ENCODE measurements at places on chromosomes 3 and 15.

DNA sequence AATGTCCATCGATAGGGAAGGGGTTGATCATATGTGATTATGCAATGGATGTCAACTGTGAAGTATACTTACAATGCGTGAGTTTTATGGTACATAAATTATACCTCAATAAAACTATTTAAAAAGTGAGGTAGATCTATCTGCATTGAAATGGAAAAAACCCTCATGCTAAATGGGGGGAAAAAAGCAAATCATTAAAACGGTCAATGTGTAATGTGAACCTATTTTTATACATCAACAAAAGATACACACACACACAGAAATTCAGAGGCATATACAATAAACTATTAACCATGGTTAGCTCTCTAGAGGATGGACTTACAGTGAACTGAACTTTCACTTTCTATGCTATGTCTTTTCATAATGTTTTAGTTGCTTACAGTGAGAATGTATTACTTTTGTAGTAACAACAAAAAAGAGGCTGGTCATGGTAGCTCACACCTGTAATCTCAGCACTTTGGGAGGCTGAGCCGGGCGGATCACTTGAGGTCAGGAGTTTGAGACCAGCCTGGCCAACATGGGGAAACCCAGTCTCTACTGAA, 23.1 kb downstream of the STIMATE start:
- no peak for DNase-seq

DNA sequence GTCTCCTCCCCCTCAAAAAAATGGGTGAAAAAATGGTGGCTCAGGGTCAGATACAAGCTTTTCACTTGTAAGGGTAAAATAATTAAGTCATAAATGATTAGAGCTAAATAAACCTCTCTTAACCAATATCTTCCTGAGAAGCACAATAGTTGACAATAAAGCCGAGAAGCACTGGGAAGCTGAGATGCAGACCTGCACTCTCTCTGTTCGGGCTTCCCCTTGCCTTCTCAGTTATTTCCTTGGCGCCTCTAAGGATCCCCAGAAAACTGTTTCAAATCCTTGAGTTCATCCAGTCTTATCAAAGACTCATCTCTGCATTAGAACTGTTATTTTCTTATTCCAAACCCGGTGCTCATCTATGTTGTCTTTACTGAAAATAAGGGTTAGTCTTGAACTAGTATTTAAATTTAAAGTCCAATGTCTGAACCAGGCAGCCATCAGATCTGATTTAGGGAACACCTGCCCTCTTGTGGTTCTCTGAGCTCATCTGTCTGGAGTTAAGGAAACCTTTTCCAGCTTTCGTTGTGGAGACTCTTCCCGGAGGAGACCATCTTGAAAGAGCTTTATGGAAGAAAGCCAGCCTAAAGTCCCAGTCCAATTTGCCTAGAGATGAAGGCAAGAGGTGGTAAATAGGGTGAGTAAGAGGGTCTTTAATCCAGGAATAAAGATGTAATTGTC, 256.4 kb upstream of the MCTP2 start:
- DNase-seq: peak; percentile 17

GRCh38 chr3:70539908-70540307, 227.5 kb upstream of the MDFIC2 start:
- DNase-seq: peak; percentile 10

- DNase-seq: no peak
Measured at GRCh38 chr3:57298041-57298440, 5.6 kb upstream of the ASB14 start.

DNA sequence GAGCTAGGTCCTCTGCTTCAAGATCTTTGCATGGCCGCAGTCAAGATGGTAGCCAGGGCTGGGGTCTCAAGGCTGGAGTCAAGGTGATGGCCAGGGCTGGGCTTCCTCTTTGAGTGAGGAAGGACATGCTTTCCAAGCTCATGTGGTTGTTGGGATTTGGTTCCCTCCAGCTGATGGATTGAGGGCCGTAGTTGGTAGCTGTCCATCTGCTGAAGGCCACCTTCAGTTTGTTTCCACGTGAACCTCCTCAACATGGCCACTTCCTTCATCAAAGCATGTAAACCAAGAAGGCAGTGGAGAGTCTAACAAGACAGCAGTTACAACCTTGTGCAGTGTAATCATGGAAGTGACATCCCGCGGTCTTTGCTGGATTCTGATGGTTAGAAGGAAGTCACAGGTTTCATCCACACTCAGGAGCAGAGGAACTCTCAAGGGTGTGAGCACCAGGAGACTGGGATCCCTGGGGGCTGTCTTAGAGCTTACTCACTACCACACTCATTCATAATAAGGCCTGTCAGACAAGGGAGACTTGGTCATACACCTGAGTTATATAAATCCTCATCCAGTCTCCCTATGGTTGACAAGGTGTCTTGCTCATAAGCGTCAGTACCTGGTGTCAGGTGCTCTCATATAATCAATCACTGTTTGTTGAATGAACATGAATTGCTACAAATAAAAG, 42.1 kb downstream of the ABHD5 start:
- DNase-seq: no peak

- peak; percentile 53 for DNase-seq
Measured at GRCh38 chr3:144652573-144652972, 681.0 kb downstream of the DIPK2A start.

DNA sequence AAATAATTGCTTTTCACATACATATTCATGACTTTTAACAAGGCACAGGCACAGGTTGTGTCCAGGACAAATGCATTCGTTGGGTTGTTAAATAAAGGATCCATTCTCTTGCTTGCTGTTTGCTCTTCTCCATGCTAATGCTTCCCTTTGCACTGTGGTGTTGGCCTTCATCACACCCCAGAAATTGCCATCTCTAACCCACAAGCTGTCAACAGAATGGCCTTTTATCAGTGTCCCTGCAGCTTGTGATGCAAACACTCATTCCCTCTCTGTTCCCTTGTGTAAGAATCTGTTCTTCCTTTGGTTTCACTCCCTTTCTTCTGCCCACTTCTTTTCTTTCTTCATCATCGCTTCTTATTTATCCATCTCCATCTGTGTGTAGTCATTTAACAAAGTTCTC, 72.2 kb downstream of the SLC7A14 start:
- DNase-seq: no peak

- DNase-seq: no peak
Measured at GRCh38 chr3:107369791-107370190, 7.4 kb upstream of the CCDC54 start.

DNA sequence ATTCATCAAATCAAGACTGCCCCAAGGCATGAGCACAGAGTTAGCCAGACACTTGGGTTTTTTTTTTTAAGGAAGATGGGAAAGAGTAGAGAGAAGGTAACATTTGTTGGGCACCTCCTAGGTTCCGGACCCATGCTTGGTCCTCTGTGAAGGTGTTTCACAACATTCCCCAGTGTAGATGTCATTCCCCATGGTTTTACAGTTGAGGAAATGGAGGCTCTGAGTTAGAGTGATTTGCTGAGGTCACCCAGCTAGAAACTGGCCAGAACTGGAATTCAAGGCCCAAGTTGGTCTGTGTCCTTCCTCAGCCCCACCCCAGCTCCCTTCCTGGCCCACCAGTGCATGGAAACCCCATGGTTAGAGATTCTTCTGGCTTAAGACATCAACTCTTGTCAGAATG, 19.9 kb downstream of the WNT7A start:
- no peak for DNase-seq

DNA sequence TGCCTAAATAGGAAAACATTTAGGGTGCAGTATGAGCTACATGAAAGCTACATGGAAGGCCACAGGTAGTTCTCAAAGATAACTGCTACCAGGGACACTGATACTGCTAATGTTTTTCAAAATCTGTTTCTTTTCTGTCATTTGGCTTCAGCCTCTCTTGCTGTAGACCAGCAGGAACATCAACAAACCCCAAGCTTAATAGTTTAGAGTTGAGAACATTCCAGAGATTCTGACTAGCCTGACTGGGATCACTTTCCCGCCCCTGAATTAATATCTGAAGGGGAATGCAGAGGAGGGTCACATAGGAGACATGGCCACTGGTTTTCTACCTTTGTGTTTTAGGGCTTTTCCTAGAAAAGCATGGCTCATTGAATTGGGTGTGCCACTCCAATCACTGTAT, 16.9 kb upstream of the C3orf38 start:
- no peak for DNase-seq

- DNase-seq: no peak
Measured at GRCh38 chr3:11913316-11913715, 66.6 kb upstream of the TAMM41 start.

DNA sequence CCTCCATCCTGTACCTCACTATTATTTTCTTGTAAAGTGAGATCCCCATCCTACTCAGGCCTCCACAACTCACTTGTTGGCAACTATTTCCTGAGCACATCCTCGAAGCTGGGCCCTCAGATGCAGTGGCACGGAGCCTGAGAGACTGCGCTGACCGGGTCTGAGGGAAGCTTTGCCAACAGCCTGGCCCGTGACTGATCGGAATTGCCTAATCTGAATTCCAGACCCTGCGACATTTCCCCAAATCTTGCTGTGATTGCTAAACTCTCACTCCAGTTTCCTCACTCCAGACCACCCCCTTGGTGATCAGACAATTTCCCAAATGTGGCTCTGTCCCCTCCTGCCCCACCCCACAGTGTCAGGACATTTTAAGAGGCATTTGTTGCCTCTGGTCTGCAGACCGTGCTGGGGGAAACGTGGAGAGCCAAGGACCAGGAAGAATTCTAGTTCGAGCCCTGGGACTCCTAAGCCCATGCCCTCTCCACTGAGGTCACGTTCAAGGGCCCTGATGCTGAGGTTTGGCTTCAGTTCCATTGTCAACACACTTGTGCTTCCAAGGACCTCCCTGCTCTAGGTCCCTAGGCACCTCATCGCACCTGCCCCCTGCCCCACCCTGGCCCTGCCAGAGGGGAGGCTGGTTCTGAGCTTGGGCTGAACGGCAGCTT, 22.8 kb downstream of the KLHL25 start:
- peak; percentile 52 for DNase-seq

DNA sequence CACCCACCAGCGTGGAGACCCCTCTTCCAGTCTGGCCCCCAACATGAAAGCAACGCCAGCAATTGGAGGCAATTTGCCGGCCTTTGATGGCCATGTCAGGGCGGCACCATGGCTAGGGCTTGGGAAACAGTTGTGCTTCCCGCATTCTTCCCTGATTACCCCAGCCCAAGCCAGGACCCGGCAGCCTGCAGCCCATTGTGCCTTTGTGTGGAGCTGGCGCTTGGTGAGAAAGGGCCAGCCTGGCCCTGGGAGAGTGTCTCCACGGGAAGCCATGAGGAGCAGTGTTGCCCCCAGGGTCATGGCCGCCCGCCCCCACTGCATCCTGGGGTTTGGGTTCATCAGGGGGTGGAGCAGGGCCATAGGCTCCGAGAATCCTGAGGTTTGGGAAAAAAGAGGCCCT, 66.0 kb downstream of the DNAJB8 start:
- no peak for DNase-seq

DNA sequence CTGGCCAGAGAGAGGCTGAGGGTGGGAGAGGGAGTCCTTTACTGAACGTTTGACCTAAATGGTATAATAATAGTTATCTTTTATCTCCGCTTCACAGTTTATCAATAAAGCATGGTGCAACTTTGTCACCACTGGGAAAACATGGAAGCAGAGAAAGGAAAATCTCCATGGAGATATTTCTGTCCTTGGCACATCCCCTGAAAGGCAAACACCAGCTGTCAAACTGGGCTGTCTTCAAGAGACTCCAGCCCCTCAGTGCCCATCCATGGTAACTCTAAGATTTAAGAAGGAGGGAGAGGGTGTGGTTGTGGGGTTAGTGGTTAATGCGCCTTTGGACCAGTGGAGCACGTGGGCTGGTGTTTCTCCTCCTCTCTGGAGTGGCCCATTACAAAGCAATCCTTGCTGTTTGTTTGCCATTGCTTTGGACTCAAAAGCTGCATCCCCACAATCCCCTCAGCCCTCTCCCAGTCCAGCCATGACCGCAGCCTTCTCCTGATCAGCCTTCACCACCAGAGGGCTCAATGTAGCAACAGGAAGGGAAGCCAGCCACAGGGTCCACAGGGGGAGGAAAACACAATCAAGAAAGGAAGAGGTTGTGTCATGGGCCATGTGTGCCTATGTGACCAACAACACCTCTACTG, 38.2 kb upstream of the FAM174B start:
- peak; percentile 12 for DNase-seq

DNA sequence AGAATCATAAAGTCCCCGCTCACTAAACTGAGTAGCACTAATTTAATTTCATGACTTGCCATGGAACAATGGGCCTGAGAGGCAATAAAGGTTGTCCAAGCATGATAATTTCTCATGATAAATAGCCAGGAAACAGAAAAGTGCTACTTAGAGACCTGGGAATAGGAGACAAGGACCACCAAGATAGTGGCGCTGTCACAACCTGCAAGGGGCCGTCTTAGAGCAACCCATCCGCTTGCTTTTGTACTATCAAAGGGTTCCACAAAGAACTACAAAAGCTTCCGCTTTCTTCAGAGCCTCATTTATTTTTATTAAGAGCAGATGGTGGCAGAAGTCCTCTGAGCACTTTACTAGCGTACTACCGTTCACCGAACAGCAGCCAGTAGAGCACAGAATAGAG, 421.7 kb upstream of the GRM7 start:
- DNase-seq: no peak

DNA sequence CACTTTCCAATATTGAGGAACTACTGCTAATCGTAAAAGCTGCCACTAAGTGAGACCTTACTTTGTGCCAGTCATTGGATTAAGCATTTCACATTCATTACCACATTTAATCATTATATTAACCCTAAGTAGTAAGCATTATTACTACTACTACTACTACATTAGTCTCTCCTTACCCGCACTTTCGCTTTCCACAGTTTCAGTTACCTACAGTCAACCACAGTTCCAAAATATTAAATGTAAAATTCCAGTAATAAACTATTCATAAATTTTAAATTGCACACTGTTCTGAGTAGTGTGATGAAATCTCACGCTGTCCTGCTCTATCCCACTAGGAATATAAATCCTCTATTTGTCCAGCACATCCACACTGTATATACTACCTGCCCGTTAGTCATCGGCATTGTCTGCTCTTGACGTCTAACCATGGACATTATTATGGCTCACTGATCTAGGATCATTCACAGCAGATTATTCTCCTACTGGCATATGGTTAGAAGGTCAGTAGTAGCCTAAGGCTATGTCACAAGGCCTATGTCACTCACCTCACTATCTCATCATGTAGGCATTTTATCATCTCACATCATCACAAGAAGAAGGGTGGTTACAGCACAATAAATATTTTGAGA, 121.1 kb downstream of the GSK3B start:
- no peak for DNase-seq

- DNase-seq: peak; percentile 95
Measured at GRCh38 chr3:79167651-79168416, 600.0 kb downstream of the ROBO1 start.
